NCI-H1092 treated with DMSO at 0.1 percent for 48 hours (cell line): ENCODE measurements at places on chromosomes 2 and 18.

DNA sequence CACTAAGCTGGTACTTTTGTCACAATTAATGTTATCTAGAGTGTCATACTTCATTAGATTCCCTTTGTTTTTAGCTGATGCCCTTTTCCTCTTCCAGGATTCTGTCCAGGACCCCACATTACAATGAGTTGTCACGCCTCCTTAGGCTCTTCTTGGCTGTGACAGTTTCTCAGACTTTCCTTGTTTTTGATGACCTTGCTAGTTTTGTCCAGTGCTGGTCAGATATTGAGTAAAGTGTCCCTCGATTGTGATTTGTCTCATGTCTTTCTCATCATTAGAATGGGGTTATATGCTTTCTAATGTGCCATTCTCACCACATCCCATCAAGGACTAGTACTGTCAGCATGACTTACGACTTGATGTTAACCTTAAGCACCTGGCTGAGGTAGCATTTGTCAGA, 162.3 kb downstream of the FHOD3 start:
- no peak for DNase-seq

DNA sequence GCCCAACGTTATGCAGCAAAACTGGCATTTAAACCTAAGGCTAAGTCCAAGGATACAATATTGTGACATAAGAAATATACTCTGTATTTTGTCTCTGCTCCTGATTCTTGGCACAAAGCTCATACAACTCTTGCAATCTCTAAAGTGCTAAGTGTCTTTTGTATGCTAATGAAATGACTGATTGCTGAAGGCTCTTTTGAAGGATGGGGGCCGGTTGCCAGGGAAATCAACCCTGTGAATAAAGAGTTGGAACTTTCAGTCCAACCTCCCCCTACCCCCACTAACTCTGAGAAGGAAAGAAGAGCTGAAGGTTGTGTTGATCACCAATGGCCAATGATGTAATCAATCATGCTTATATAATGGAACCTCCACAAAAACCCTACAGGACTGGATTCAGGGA, 40.3 kb downstream of the SESTD1 start:
- no peak for DNase-seq

- DNase-seq: no peak
These were observed 628 bp downstream of the MRPL30 start for GRCh38 chr2:99181624-99182000.

DNA sequence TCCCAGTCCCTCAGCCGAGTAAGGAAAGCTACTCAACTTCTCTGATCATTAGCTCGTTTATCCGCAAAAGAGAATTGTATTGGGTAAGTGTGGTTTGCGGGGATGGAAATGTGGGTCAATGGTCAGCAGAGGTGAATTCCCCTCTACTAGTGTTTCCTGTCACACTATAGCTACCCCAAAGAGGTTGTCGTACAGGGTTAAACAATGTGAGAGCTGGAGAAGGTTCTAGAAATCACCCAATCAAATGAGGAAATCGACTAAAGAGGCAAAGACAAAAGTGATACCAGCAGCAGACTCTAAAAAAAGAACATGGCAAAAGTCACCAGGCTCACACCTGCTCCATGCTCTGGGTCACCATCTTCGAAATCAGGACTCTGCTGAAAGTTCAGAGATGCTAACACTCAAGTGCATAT, 144.7 kb upstream of the ITGA4 start:
- no peak for DNase-seq

GRCh38 chr2:19347619-19348562, 10.5 kb downstream of the OSR1 start:
- peak; percentile 90 for DNase-seq

DNA sequence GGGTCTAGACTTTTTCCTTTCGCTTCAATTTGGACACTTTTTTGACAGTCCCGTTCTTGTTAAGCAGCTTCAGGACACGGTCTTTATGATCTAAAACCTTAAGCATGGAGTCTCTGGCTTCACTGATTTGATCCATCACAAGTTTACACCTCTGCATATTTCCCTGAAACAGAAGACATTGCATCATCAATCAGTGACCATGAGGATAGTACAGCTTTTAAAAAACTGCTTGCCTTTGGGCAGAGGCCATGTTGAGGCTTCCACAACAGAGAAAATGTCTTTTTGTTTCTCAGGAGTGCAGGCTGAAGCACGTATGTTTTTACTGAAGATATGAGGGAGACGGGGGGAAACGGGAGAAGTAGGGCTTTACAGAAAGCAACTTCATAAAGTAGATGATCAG, 56.2 kb upstream of the AMMECR1L start:
- no peak for DNase-seq

- DNase-seq: no peak
These were observed 148.4 kb upstream of the ACVR2A start for GRCh38 chr2:147696426-147696825.

DNA sequence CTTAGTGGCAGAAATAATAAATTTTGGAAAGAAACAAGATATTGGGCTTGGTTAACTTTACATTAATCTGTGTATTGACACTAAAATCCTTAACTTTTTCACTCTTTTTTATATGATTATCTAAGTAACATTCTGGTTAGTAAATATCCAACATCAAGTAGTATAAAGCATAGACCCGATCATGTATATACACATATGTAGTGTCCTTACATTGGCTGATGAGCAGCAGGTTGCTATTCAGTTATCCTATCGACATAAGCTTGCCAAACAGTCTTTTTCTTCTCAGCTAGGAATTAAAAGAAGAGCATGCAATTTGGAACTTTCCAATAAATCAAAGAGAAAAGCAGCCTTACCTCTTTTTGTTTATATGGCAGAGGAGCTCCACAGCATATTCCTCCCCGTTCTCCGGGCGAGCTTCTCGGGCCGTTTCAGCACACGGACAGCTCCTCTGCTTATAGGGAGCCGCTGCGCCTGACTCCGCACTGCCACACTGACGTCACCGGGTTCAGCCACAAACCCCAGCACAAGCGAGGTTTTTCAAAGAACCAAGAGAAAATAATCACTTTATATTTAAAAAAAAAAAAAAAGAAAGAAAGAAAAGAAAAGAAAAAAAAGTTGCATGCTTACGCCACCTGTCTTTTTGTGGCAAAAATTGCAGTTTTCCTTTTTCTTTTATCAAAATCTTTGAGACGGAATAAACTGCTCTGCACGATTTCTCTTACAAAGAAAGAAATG, at the start of gene SCG2:
SCG2 (minus strand) TSS at position 430 of the 735 bp plus-strand sequence. CDS start 3,079 bp downstream, outside the sequence.
- peak; percentile 93 for DNase-seq

GRCh38 chr2:113167115-113167932, 6.4 kb upstream of the PSD4 start:
- DNase-seq: no peak

DNA sequence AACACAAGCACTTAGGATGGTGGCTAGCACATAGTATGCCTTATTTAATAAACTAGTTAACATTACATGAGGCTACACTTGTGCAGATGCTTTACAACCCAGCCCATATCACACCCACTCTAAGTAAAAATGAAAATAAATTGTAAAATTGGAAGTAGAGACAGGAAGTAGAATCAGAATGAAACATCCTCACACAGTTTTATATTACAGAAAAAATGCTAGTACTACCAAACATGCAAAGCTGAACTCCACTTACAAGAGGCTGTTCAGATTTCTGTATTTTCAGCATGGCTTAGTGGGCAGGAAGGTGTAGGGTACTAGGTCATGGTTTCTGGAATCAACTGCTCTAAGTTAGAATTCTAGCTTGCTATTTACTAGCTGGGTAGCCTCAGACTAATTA, 18.2 kb upstream of the CRIM1 start:
- DNase-seq: no peak

- DNase-seq: no peak
These were observed 49.3 kb downstream of the TNS1 start for GRCh38 chr2:217953531-217953932.

DNA sequence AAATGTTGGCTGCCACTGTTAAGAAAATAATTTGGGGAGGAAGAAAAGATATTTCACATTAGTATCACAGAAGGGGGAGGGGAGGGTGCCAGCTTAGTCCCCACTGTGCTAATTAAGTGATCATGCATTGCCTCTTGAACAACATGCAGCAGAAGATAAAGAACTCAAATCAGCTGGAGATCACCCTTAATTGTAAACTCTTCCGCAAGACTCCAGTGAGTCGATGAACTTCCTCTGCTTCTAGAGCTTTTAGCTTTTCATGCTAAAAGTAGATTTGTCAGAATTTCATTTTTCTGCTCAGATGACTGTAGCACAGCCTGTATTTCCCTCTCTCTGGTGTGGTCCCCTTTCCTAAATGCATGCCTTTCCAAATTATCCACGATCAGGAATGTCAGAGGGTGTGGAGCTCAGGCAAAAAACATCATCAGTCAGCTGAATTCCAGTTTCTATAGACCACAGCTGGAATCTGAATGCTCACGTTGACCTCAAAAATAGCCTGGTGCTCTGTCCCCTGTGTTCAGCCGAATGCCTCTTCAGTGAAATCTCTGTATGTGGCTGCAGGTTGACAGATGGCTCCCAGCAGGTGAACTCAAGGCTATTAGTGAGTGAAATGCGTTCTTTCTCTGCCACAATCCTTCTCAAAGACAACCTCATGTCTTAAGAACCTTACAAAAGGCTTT, 156.8 kb upstream of the UNC80 start:
- no peak for DNase-seq

DNA sequence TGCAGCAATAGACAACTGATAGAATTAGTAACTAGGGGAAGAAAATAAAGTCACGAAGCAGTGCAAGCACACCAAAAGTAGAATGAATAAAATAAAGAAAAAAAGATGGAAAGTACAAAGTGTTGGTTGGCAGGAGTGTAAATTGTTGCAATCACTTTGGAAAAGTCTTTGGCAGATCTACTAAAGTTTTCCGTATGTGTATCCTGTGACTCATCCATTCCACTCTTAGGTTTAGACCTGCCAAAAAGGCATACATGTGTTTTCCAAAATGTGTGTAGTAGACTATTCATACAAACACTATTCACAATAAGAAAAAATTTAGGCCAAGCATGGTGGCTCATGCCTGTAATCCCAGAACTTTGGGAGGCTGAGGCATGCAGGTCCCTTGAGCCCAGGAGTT, 282.1 kb upstream of the FSIP2 start:
- no peak for DNase-seq

DNA sequence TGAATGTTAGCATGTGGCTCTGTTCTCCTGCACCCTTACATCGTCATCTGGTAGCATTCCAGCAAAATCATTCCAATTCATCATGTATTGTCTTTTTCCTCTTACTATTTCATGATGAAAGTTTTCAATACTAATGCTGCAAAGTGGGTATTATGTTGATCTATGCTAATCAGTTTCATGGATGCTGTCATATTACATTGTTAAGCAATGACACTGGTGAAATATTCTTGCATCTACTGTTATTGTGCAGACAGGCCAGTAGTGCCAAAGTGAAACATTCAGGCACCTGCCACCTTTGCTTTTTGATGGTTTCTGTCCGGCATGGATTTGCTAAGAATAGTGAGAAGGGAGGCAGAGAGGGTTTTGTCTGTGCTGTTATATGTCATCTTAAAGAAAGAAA, 76.1 kb upstream of the SMIM21 start:
- no peak for DNase-seq
